ENCODE measurements at places on chromosomes 3 and 15.

DNA sequence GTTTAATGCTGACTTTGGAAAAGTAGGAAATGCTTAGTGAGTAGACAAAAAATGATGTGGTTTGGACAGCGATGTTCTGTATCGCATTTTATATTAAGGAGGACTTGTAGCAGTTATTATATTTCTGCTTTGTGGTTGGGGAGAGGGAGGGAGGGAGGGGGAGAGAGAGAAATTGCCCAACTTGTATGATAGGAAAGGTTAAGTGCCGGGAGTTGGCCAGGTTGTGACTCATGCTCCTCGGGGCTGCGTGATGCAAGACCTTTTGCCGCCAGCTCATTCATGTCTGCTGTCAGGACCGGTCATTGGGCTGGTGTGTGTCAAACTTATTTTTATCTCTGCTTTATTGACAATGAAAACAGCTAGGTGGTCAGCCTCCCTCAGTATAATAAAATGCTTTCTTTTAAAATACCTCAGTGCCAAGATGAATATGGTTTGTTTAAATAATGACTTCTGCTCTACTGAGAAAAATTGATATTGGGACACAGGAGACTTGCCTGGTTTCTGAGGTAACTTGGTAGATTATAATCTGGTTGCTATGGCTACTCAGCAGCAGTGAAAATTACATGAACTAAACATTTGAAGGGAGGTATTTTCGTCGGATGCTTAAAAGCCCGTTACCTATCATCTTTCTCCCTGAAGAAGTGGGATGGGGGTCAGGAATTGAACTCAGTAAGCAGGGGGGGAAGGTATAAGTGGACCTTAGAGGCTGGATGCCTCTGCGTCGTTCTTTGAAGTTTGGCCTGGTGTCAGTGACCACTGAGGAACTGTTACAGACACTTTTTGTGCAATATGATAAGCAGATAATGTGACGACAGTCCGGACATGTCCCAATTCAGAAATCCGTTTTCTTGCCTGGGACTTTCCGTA lies 90.7 kb downstream of the FNDC3B start:
- no peak for DNase-seq

DNA sequence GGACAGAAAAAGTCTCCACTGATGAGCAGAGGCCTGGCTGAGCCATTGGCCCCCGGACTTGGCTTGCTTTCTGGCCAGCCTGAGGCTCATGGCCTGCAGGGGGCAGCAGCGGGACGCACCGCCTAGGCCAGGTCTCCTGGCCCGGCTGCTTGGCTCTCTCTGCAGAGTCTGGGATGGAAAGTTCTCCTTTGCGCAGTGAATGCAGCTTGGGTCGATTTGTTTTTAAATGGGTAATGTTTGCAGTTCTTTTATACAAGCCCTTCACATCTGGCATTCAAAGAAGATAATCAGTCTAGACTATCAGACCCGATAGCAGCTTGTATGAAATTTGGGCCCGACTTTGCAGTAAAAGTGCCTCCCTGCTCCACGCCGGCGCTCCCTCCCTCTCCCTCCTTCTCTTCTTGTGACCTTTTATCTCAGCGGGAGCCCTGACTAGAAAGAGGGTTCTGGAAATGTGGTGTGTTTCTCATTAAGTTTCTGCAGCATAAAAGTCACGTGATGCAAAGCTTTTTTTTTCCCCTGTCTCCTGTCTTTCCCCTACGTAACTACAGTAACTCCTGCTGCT lies 59.9 kb downstream of the ZNF621 start:
- DNase-seq, result no peak

- no peak for DNase-seq
Measured at GRCh38 chr3:111784001-111784400, 75.1 kb upstream of the PHLDB2 start.

- DNase-seq, result no peak
Measured at GRCh38 chr3:43964640-43965039, 273.9 kb downstream of the ABHD5 start.

- DNase-seq, result no peak
Measured at GRCh38 chr15:25793354-25794050, 69.6 kb downstream of the ATP10A start.

Measured in chondrocyte (in vitro differentiated cells).